ENCODE measurements at places on chromosomes 16 and 17.

- no peak for DNase-seq
These were observed 16.6 kb downstream of the GPR179 start for GRCh38 chr17:38326996-38327792.

- peak; percentile 31 for DNase-seq
These were observed 137.5 kb downstream of the ANKFN1 start for GRCh38 chr17:56290802-56291118.

DNA sequence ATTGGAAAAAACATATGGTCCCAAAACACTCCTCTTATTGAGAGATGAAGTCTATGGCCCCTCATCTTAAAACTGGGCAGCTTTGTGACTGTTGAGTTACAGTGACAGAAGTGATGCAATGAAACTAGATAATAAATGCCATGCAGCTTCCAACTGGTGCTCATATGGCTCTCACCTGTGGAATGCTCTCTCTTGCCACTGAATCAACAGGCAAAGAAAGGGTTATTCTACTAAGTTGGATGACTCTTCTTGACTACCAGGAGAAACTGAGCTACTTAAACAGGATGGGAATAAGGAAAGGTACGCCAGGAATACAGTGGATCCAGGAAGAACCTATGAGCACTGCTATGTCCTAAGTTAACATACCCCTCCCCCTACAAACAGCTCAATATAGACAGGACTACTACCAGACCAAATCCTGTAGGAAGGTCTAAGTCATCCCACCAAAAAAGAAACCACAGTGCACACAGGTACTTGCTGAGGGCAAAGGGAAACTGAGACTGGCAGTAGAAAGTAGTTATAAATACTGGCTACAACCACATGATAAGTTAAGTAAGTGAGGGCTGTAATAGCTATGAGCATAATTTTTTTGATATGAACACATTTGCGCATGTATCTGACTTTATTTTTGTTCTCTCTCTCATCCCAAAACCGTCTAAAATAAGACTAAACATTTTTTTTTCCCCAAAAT is 398.5 kb downstream of the ZFHX3 start:
- no peak for DNase-seq

GRCh38 chr16:17380613-17381012 is 90.1 kb downstream of the XYLT1 start:
- no peak for DNase-seq

GRCh38 chr16:58459344-58460218 is 40.4 kb upstream of the NDRG4 start:
- no peak for DNase-seq

GRCh38 chr16:87970186-87970585 is 19.0 kb downstream of the BANP start:
- DNase-seq, result no peak

DNA sequence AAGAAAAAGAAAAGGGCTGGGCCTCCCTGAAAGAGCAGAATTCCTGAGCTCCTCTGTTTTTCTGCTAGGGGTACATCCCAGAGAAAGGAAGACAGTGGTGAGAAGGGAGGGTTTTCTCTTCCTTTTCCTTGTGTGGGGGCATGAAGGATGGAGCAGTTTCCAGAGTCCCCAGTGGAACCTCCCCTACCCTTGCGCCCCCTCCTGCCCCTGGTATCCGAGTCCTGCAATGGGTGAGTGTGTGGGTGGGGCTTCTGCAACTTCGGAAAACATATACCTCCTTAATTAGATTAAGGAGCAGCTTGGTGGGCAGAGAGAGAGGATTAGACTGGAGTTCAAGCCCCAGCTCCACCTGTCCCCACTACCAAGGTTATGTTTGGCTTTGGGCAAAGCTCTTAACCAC is 5.4 kb upstream of the GIP start:
- DNase-seq, result peak; percentile 75

DNA sequence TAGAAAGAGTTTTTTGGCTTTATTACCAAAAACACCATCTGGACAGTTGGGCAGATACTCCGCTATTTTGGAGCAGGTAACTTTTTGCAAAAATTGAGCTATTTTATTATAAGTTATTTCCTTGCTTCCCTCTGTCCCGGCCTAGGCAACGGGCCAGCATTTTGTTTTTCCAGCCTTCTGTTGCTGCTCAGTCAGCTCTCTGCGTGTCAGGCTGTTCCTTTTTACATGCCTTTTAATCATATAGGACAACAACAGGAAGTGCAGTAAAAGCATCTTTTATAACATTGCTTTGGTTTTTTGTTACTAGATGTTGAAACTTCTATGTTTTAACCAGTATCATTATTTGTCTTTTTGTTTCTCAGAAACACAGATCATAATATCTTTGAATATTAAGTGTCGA is 30.4 kb downstream of the PPM1D start:
- no peak for DNase-seq

- no peak for DNase-seq
These were observed 28.6 kb downstream of the TPPP3 start for GRCh38 chr16:67364600-67365235.

DNA sequence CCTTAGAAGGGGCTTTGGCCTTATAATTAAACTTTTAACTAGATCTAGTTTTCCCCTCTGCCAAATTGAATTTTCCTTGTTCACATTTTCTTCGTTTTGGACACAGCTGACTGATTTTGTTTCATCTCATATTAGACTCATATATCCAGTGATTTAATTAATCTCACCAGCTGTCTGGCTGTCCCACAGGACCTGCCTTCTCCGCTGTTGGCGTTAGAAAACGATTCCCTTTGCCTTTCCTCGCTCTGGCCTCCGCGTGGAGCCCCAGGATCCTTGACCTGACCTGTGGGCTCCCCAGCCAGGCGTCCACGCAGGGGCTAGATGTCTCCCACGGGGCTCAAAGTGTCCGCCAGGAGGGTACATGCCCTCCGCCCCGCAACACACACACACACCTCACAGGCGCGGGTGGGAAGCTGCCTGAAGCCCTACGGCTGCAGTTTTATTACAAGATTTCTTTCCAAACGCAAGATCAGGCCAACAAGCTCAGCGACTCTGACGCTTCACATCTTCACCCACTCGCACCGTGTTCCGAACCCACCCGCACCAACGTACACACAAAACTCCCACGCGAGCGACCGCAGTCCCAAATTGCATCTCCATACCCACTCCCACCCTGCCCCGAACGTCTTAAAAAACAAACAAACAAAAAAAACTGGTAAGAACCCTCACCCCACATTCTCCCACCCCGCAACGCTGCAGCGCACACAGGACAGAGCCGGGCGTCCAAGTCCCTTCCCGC is 1.1 kb downstream of the RPRML start:
- no peak for DNase-seq

DNA sequence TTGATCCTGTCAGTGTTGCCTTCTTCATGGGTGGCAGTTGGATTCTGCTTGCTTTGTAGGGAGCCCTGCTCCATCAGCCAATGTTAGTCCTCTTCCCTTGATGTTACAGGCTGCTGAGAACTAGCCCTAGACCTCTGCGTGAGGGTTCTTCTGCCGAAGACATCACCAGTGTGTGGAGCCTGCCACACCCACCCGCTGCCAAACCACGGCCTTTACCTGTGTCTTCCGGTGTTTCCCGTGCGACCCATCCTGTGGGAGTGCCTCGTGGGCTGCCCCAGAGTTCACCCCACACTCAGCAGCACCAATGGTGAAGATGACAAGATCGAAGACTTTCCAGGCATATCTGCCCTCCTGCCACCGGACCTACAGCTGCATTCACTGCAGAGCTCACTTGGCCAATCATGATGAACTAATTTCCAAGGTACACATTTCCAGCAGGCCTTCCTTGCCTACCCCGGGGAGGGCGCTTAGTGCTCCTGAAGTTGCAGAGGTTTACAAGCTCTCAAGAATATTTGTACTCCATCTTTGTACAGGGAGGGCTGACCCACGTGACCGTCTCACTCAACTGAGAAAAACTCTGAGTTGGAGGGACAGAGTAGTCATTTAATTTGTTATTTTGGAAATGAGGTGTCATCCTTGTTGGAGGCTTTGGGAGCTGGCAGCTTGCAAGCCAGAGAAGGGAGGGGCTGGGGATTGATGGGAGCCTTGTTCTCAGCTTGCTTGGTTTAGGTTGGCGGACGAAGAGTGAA is 21.8 kb downstream of the YPEL2 start:
- no peak for DNase-seq

- no peak for DNase-seq
These were observed 681 bp downstream of the TMEM102 start for GRCh38 chr17:7435676-7436555.

Measured in NCI-H524 treated with DMSO at 0.1 percent for 48 hours (cell line).